ENCODE measurements at places on chromosomes 16 and 17. TPM values are rescaled to one million over a fixed set of nuclear protein-coding genes. Genes with fewer than 3 reads are reported as not detected.

DNA sequence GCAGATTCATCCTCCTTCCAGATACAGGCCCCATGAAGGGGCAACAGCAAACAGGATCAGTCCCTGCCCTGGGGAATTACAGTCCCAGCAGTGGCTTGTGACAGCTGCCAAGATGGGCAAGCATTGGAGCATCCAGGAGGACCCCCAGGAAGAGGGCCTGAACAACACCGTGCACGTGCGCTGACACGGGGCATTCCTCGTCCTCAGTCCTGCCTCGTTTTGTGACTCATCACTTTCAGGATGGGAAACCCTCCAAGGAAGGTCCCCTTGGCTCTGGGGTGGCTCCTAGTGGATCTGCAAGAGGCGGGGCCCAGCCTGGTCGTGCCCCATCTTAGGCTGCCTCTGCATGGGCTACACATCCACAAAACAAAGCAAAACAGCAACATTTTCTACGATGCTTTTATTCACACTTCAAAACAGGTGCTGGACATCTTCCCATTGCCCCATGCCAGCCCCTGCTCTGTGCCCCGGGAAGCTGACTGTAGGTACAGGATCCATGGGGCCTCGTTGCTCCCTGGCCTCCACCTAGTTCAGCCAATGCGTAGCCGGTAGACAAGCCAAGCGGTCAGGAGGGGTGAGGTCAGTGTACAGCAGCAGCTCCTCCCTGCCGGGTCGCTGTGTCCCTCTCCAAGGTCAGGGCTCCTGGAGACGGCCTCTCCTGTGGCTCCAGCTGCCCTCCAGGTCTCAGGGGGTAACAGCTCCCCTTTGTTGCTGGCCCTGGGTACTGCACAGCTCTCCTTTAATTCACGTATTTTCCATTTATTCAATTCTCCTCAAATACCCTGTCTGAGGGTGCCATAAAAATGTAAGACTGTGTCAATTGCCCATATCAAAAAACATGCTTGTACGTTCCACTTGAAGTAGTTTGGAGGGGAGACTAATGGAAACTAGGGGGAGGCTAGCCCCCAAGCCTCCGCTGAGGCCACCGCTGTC lies 32.2 kb downstream of the ACTG1 start:
- no peak for DNase-seq

The MAP2K4 gene
- total RNA-seq = 36.0 TPM

- DNase-seq = no peak
Measured at GRCh38 chr17:61496174-61496956, 44.1 kb downstream of the TBX4 start.

The MSRB1 gene
- total RNA-seq = 61.2 TPM

DNA sequence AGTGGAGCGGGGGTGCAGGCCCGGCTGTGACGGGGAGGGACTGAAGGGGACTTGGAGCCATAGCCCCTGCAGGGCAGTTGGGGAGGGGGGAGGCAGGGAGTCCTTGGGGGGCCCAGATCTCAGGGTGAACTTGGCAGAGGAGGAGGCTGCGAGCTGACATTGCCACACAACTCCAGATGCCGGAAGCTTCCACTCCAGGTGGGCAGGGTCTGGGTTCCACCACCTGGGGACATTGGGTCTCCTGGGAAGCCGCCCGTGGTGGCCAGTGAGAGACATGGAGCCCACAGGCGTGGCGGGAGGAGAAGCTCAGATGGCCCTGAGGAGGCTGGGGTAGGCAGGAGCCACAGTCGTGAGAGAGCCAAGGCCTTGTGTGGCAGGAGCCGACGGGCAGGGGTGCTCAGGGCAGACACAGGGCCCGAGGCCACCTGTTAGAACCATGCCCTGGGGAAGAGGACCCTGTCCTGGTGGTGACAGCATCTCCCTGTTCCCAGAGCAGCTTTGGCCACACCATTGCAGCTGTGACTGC lies 18.2 kb upstream of the GAA start:
- no peak for DNase-seq

The OMG gene
- total RNA-seq = 0.40 TPM

All from colonic mucosa (tissue), 4 donors.